ENCODE measurements at places on chromosomes 2 and 18. TPM values are rescaled to one million over a fixed set of nuclear protein-coding genes. Genes with fewer than 3 reads are reported as not detected.

DNA sequence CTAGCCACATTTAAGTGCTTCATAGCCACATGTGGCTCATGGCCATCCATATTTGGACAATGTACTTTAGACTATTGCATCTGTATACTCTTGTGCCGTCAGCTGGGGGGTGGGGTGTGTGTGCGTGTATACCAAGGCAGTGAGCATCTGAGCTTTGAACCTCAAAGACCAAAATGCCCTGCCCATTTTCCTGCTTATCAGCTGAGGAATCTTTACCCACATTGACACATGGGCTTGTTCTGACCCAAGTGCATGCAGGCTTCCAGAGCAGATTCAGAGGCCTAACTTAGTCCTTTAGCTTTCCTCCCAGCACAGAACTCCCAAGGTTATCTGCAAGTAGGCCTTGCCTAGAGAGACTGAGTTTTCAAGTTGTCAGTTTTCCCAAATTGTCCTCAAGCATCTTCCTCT is 11.1 kb upstream of the MOCOS start:
- DNase-seq, result no peak

The VWA3B gene
- not detected for total RNA-seq

- DNase-seq, result no peak
Observed at GRCh38 chr2:158556124-158556523, 99.4 kb downstream of the PKP4 start.

DNA sequence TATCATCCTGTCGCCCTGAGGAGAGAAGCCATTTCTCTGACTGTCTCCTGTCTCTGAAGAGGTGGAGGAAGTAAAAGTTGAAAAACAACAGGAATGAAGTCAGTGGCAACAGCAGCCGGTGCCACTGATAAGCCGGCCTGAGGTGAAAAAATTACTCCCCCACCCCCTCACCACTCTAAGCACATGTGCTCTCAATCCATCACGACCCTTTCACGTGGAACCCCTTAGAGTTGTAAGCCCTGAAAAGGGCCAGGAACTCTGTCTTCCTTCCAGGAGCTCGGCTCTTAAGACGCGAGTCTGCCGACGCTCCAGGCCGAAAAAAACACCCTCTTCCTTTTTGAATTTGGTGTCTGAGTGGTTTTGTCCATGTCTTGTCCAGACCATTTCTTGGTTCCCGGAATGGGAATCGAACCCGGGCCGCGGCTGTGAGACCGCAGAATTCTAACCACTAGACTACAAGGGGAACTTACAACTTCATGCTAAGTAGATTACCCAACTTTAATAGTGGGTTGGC is 40.7 kb upstream of the TRIM43 start:
- DNase-seq, result no peak

GRCh38 chr2:78070693-78071092 is 548.5 kb upstream of the LRRTM4 start:
- no peak for DNase-seq

Data from lung microvascular endothelial cell (primary cell).